ENCODE measurements at places on chromosomes 7 and 10.

DNA sequence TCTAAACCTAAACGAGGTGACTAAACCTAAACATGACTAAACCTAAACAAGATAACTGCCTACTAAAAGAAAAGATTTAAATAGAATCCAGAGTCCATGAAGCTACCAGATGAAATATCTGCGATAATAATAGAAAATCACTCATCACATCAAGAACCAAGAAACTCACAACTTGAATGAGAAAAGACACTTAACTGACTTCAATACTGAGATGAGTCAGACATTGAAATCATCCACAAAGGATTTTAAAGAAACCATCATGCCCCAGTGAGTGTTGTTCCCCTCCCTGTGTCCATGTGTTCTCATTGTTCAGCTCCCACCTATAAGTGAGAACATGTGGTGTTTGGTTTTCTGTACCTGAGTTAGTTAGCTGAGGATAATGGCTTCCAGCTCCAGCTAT lies 416.0 kb downstream of the CALN1 start:
- no peak for DNase-seq

- no peak for DNase-seq
These were observed 202.4 kb downstream of the SH2D4B start for GRCh38 chr10:80739963-80740715.

GRCh38 chr10:3853547-3854303 lies 68.7 kb upstream of the KLF6 start:
- no peak for DNase-seq

DNA sequence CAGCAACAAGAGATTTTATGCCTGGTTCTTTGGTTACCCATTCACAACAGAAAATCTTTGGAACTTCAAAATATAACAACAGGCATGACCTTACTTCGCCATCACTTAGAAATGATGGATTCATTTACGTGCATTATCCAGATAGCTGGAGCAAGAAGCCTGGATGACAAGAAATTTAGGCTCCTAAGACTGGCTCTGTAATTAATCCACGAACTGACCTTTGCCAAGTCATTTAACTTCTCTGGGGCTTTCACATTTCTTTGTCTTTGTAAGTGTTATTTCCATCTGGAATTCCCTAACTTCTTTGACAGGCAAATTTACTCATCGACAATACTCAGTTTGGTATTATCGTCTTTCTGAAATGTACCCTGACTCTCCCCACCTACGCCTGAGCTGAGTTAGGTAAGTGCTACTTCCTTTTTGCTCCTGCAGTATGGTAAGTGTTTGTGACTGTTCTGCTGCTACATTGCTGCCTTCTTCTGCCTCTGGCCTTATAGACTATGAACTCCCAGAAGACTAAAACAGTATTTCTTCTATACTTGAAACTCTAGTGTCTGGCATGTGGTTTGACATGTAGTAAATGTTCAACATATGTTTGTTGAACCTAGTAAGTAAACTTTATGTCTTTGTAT lies 5.5 kb upstream of the MDFIC start:
- no peak for DNase-seq

All from AG08395 (cell line).